CD4-positive, alpha-beta T cell treated with Interferon alpha-2 for 1 hour (primary cell): ENCODE measurements at places on chromosomes 7 and 10.

DNA sequence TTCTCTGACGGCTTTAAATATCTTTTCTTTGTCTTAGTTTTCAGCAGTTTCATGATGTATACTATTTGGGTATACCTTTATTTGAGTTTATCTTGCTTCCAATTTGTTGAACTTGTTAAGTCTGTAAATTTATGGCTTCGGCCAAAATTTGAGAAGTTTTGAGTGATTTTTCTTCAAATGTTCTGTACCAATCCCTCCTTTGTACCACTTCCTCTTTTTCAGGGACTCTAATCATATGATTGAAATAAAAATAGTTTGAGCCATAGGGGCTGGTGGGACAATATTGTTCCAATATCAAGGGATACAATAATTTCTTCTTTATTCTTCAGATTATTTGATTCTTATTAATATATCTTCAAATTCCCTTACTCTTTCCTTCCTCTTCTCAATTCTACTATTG lies 43.1 kb upstream of the CTTNBP2 start:
- DNase-seq, result no peak

- DNase-seq, result no peak
These were observed 302.2 kb upstream of the CACNA2D1 start for GRCh38 chr7:82745820-82746219.

GRCh38 chr10:32207544-32207943 lies 139.4 kb downstream of the EPC1 start:
- DNase-seq, result peak; percentile 45

DNA sequence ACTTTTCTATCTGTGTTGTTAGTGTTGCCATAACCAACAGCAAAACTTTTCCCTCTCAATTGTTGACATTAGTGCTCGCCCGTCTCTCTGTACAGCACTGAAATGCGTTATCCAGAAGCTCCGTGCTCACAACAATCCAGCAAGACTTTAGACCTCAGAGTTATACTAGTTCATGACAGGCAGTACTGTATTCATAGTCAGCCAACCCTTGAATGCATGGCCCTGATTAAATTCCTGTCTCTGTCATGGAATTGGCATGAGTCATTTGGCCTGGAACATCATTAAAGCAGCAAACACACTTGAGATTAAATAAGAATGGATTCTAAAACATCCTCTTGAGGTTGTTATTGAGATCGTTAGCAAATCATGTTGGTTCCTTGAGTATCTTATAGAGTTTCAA lies 405.5 kb upstream of the C7orf33 start:
- no peak for DNase-seq

- no peak for DNase-seq
These were observed 782.3 kb upstream of the GHITM start for GRCh38 chr10:83357004-83357403.

GRCh38 chr10:35890676-35891495 lies 248.8 kb upstream of the FZD8 start:
- DNase-seq, result no peak
